GM12891 (cell line): ENCODE measurements at places on chromosomes 2 and 18.
A peak's percentile ranks its signal among the peaks of the same experiment; 100 is the strongest.

DNA sequence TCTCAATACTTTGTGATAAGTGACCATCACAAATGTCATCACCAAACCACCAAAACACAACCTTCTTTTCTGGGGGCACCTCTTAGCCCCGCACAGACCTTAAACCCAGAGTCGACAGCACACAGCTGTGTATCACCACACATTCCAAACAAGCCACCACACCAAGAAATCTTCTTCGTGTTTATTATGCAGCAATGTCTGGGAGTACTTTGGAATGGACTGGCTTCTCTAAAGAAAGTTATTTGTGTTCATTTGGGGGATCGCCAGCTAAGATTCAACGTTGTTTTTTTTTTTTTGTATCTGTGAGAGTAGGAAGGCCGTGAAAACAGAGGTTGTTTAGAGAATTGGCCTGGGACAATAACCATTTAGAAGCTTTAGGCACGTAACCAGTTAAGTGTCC, 1.1 kb upstream of the MTA3 start:
- DNase-seq: no peak

- no peak for DNase-seq
These were observed 11.0 kb downstream of the TANK start for GRCh38 chr2:161170958-161171932.

- DNase-seq: no peak
These were observed 29.2 kb downstream of the ANKRD44 start for GRCh38 chr2:197281421-197281820.

- no peak for DNase-seq
These were observed 1.1 kb downstream of the ITGAV start for GRCh38 chr2:186590759-186591505.

DNA sequence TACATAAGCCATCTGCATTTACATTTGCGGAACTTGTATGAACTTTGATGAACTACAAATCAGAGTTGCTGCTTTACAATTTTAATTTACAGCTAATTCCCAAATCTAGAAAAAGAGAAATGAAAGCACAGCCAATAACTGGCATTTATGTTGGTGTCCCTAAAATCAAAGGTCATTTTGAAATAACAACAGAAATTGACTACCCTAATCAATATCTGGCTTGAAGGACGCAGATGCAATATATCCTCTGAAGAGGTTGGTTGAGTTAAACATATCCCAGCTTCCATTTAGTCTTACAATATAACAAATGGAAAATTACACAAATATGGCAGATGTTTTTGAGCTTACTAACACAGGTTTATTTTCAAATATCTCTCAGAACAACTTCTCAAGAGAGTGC, 177.5 kb downstream of the KCNJ3 start:
- no peak for DNase-seq

GRCh38 chr2:157479081-157480027, 35.5 kb upstream of the CYTIP start:
- DNase-seq: no peak

DNA sequence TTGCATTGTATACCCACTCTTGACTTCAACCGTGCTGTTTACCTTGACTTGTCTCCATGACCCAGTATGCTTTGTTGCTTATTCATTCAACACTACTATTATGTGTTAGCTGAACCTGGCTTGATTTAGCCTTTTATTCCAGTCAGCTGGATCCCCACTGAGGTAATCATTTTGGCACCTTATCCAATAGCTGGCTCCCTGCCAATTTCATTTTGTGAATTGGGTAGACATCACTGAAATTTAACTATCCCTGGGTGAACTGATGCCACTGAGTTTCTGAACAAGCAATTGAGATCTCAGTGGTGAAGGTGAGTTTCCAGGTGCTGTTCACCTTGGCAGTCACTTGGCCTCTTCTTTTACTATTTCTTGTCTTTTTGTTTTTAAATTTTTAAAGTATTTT, 584.3 kb downstream of the ADCYAP1 start:
- DNase-seq: no peak

- DNase-seq: no peak
These were observed 244.3 kb downstream of the SETBP1 start for GRCh38 chr18:44924785-44925499.

DNA sequence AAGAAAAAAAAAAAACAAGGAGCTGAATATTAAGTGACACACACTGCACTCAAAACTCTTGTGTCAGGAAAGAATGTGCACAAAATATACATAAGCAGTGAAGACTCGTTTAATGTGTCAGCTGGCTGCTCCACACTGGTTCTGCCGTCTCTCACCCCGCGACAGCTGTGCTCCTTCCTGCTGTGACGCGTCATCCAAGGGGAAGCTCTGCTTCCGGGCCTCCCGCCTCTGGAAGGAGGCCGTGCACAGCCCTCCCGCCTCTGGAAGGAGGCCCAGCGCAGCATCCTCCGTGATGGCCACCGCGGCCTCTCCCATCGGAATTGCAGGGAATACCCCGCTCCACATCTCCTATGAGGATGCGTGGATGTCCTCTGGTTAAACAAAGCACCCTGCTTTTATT, 151.0 kb downstream of the HDAC4 start:
- no peak for DNase-seq

DNA sequence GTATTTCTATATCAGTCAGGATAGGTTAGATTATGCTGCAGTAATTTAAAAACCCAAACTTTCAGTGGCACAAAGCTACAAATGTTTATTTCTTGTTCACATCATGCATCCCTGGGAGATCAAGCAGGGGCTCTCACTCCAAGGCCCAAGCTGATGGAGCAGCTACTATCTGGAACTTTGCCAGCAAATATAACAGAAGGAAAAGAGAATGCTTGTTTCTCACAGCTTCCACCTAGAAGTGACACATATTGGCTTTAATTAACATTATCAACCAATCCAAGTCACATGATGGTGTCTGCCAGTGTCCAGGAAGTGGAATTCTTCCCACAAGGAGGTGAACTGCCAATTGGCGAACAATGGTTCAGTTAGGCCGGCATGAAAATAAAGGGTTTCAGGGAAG, 306.9 kb downstream of the BCL11A start:
- no peak for DNase-seq

DNA sequence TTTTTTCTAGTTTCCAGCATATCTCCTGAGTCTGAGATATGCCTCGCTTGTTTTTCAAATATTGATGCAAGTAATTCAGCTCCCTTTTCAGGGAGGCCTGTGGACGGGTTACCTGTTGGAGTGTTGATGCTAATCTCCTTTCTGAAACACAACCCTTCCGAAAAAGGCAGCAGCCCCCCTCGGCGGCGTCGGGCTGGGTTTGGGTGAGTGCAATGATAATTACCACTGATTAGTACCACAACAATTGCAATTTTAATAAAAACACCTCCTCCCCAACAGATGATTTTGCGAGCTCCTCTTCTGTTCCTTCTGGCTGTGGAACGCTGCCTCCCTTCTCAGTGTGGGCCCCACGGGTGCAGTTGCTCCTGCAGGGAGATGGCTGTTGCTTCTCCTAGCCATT, 66.3 kb downstream of the PTGR3 start:
- DNase-seq: no peak

- no peak for DNase-seq
These were observed 40.3 kb downstream of the CLASP1 start for GRCh38 chr2:121608967-121609366.

GRCh38 chr2:119011162-119011909, 69.3 kb downstream of the MARCO start:
- peak; percentile 44 for DNase-seq

- no peak for DNase-seq
These were observed 272.6 kb upstream of the NT5C1B start for GRCh38 chr2:18861951-18862350.

- DNase-seq: no peak
These were observed 14.7 kb downstream of the CFLAR start for GRCh38 chr2:201130524-201131186.

GRCh38 chr2:213164263-213164662, 12.9 kb upstream of the IKZF2 start:
- no peak for DNase-seq

- DNase-seq: peak; percentile 66
These were observed 17.2 kb upstream of the RPL31 start for GRCh38 chr2:100984892-100985307.

- DNase-seq: no peak
These were observed 9.2 kb upstream of the IL1A start for GRCh38 chr2:112793449-112793978.

DNA sequence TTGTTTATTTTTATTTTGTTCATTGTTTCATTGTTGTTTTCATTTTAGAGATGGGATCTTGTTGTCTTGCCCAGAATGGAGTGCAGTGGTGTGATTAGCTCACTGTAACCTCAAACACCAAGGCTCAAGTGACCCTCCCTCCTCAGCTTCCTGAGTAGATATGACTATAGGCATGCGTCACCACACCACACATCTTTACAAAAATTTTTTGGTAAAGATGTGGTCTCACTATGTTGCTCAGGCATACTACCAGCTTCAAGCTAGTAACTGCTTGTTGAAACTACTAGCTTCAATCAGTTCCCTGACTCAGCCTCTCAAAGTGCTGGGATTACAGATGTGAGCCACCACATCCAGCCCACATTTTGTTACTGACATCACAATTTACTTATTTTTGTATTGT, 14.8 kb downstream of the FAM237A start:
- DNase-seq: no peak

GRCh38 chr2:71496156-71496770, 42.9 kb downstream of the DYSF start:
- DNase-seq: no peak

GRCh38 chr2:30239308-30239985, 8.1 kb downstream of the LBH start:
- DNase-seq: no peak

- no peak for DNase-seq
These were observed 54.9 kb upstream of the IGFBP2 start for GRCh38 chr2:216578325-216578724.

DNA sequence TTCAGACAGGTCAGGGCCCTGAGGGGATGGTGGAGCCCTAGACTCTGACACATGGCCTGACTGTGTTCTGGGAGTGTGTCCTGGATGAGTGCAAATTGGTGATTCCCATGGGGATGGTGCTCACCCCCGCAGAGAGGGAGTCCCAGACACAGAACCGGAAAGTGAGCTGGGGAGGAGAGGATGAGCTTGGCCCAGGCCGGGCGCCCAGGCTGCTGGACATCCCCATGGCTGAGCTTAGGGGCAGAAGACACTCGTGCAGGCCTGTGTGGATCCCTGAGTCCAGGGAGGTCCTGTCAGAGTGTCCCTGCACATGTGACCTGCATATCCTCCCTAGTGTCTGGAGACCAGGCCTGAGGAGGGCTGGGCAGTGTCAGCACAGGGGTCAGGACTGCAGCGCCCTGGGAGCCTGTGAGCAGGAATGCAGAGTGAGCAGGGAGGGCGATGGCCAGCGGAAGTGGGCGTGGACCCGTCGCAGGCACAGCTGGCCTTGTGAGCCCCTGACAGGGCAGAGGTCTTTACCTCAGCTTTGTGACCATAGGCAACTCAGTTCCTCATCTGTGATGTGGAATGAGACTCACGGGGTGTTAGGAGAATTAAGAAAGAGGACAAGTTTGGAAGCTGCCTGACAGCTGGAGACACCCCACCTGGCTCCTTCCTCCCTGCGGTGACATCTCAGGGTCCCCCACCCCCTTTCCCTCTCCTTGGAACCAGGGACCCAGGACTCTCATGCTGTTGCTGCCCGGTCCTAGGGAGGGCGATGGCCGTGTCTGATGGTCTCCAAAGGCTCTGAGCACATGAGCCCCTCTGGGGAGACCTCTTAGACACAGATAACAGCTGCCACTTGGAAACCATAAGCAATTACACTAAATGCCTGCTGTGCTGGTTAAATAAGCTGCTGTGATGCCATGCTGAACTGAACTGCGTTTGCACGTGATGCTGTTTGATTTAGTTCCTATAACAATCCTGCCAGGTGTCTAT, 62.6 kb upstream of the HS6ST1 start:
- DNase-seq: no peak

GRCh38 chr2:178506524-178506923, 26.3 kb downstream of the PLEKHA3 start:
- DNase-seq: no peak

GRCh38 chr2:43139996-43140621, 86.3 kb downstream of the ZFP36L2 start:
- DNase-seq: no peak

DNA sequence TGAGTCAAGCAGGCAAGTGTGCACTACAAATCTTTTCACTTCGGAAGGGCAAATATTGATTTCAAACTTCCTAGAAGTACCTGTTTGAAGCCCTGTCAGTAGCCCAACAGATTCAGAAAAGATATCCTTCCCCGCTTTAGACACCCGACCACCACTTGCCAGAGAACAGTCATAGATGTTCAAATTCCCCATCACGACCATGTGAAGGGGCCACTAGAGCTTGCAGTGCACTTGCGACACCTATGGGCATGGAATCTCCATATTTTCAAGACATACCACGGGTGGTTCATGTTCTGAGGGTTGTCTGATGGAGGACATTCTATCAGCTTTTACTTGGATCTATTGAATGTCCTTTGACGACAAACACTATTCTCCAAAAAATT, 23.8 kb downstream of the GNLY start:
- no peak for DNase-seq

- no peak for DNase-seq
These were observed 19.1 kb upstream of the KANSL1L start for GRCh38 chr2:210190345-210190744.

DNA sequence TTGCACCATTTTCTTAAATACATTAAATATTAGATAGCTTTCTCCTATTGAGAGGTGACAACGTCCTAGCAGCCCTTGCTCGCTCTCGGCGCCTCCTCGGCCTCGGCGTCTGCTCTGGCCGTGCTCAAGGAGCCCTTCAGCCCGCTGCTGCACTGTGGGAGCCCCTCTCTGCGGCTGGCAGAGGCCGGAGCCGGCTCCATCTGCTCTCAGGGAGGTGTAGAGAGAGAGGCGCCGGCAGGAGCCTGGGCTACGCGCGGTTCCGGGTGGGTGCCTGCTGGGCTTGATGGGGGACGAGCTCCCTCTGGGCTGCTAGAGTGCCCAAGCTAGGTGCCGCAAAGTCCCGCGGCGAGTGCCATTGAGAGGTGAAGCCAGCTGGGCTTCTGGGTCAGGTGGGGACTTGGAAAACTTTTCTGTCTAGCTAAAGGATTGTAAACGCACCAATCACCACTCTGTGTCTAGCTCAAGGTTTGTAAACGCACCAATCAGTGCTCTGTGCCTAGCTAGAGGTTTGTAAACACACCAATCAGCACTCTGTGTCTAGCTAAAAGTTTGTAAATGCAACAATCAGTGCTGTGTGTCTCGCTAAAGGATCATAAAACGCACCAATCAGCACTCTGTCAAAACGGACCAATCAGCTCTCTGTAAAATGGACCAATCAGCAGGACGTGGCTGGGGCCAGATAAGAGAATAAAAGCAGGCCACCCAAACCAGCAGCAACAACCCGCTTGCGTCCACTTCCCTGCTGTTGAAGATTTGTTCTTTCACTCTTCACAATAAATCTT, 3.1 kb downstream of the RPRD1A start:
- DNase-seq: no peak

GRCh38 chr2:189841019-189841418, 56.8 kb downstream of the PMS1 start:
- no peak for DNase-seq
